Immature natural killer cell (primary cell): ENCODE measurements at places on chromosomes 2 and 18. TPM values are rescaled to one million over a fixed set of nuclear protein-coding genes. Genes with fewer than 3 reads are reported as not detected.

The AQP12B gene
- not detected for polyA plus RNA-seq

The SGPP2 gene
- polyA plus RNA-seq: not detected

DNA sequence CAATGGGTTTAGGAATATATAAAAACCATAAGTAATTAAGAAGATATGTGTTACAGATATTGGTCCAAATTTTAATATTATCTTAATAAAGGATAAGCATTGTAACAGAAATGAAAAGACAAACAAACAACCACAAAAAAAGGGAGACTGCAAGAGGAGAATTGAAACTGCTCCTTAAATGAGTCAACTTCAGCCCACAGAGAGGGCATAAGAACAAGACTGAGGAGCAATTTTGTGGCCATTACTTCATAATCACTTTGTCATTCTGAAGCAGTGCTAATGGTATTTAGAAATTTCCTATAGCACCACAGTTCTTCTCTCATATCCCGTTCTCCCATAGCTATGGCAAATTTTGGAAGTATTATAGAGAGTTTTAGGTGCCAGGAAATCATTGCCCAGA is 193.2 kb upstream of the HNMT start:
- H3K27me3 ChIP-seq: no peaks in the 10 kb centered on the region
- H3K4me3 ChIP-seq: no peak overlapping the region
- no peak for DNase-seq
- no peak overlapping the region for H3K27ac ChIP-seq
- no peaks in the 10 kb centered on the region for H3K4me1 ChIP-seq

DNA sequence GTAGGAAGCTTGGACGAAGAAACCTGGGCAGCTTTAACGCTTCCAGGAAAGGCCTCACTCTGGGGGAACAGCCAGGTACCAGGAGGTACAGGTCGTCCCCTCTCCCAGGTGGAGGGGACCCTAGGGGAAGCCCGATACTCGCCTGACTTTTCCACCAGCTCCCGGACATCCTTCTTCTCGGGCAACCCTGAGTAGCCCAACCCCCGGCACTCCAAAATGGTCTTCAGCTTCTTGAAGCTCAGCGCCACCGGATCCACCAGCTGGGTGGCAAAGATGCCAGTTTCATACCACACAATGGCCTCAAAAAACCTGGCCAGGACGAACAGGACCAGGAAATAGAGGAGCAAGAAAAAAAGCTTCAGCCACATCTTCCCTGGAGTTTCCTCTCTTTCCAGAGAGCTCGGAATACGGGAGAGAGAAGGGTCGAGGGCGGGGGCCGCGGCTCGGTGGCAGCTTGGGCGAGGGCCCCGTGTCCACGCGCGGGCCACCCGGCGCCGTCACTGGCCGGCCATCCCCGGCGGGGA is 1.1 kb downstream of the RNF103 start:
- peaks cover 24% of the 10 kb centered on the region for H3K4me1 ChIP-seq
- peak overlapping the region; percentile 93 for H3K4me3 ChIP-seq
- H3K36me3 ChIP-seq: peaks cover 11% of the 10 kb centered on the region
- H3K27me3 ChIP-seq: peaks cover 17% of the 10 kb centered on the region
- DNase-seq: peak; percentile 23
- peak overlapping the region; percentile 96 for H3K27ac ChIP-seq

The AMER3 gene
- not detected for polyA plus RNA-seq

- peaks cover 14% of the 10 kb centered on the region for H3K4me1 ChIP-seq
- H3K27ac ChIP-seq: no peak overlapping the region
- peaks cover 14% of the 10 kb centered on the region for H3K36me3 ChIP-seq
- no peaks in the 10 kb centered on the region for H3K27me3 ChIP-seq
- DNase-seq: no peak
These were observed 78.3 kb downstream of the STPG4 start for GRCh38 chr2:47076586-47077441.

GRCh38 chr18:63702660-63703059 is at the start of gene SERPINB11:
TSS of gene SERPINB11 (plus strand) at chr18:63702960. CDS start at chr18:63710194, 7,234 bp downstream.
- no peak for DNase-seq
- no peaks in the 10 kb centered on the region for H3K4me1 ChIP-seq
- H3K27ac ChIP-seq: no peak within 1 kb of the TSS
- no peak within 1 kb of the TSS for H3K4me3 ChIP-seq
- H3K27me3 ChIP-seq: peaks cover 3% of the 10 kb centered on the region
- H3K36me3 ChIP-seq: no peaks in the 10 kb centered on the region

GRCh38 chr2:62014102-62014501 is 108.6 kb downstream of the COMMD1 start:
- no peak for DNase-seq
- H3K27me3 ChIP-seq: no peaks in the 10 kb centered on the region
- H3K4me1 ChIP-seq: peaks cover 6% of the 10 kb centered on the region
- no peaks in the 10 kb centered on the region for H3K36me3 ChIP-seq

DNA sequence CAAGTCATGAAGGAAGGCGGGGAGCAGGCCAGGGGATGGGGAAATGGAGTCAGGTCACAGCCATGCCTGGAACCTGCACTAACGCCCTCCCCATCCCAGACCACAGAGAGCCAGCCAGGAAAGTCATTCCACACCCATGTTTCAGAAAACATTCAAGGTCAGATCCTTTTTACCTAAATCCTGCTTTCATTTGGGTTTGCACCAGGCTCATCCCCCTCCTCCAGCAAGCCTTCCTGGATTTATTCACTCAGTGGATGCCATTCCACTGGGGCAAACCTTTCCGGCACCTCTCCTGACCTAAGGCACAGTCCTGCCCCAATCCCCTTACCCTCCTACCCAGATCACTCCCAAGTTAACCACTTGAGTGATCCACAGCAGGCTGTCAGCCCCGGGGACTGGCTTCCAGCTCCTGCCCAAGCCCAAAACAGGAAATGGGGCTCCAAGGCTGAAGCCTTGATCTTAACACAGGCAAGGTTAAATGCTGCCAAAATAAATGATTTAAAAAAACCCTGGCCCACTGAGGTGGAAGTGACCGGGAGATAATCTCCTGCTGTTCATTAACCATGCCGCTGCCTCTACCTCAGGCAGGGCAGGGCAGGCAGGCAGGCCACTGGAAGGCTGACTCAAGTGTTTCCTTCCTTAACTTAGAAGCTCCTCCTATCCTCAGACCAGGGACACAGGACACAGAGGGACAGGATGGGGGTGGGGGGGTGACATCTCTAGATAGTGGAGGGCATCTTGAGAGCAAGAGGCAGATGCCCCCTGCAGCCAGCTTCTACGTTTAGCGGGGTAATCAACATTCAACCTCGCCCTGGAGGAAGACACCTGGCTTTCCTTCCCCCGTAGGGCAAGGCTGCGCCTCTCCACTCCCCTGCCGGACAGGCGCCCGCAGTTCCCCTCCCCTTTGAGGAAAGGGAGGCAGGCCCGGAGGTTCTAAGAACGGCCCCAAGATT is 1.4 kb downstream of the RAB11FIP5 start:
- H3K36me3 ChIP-seq: no peaks in the 10 kb centered on the region
- peak overlapping the region; percentile 86 for H3K4me3 ChIP-seq
- no peak for DNase-seq

The ACADL gene
- not detected for polyA plus RNA-seq

- peaks cover 2% of the 10 kb centered on the region for H3K27me3 ChIP-seq
- no peak for DNase-seq
- peaks cover 2% of the 10 kb centered on the region for H3K4me1 ChIP-seq
- no peaks in the 10 kb centered on the region for H3K36me3 ChIP-seq
These were observed 67.9 kb upstream of the ST3GAL5 start for GRCh38 chr2:85956646-85957039.

The SCYGR4 gene
- not detected for polyA plus RNA-seq

- no peaks in the 10 kb centered on the region for H3K27me3 ChIP-seq
- H3K4me1 ChIP-seq: peaks cover 9% of the 10 kb centered on the region
- no peak overlapping the region for H3K4me3 ChIP-seq
- no peaks in the 10 kb centered on the region for H3K36me3 ChIP-seq
- DNase-seq: peak; percentile 79
These were observed 29.3 kb upstream of the DUSP2 start for GRCh38 chr2:96174251-96175144.

DNA sequence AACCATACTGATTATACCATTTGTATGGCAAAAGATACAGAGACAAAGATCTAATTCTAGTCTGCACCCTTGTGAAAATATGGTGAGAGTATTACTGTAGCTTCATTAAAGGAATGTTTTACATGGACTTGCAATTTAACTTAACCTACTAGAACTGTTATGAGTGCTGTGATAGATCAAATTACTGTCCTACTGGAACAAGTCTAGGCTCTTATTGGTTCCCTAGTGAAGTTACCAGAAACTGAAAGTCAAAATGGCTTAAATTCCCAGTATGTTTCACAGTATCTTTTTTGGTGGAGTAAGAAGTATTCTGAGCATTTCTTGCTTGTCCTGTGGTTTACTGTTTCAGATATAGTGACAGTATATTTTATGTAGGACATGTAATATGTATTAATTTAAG is 3.8 kb upstream of the TBR1 start:
- no peak overlapping the region for H3K4me3 ChIP-seq
- DNase-seq: no peak
- H3K4me1 ChIP-seq: peaks cover 34% of the 10 kb centered on the region
- H3K27ac ChIP-seq: no peak overlapping the region
- H3K27me3 ChIP-seq: peaks cover 18% of the 10 kb centered on the region

- no peaks in the 10 kb centered on the region for H3K4me1 ChIP-seq
- H3K4me3 ChIP-seq: no peak overlapping the region
- peaks cover 3% of the 10 kb centered on the region for H3K27me3 ChIP-seq
- H3K36me3 ChIP-seq: no peaks in the 10 kb centered on the region
These were observed 13.2 kb upstream of the DCDC2C start for GRCh38 chr2:3689998-3690748.

The PLGLB2 gene
- not detected for polyA plus RNA-seq

The NCKAP5 gene
- polyA plus RNA-seq: not detected

The HOXD11 gene
- not detected for polyA plus RNA-seq

DNA sequence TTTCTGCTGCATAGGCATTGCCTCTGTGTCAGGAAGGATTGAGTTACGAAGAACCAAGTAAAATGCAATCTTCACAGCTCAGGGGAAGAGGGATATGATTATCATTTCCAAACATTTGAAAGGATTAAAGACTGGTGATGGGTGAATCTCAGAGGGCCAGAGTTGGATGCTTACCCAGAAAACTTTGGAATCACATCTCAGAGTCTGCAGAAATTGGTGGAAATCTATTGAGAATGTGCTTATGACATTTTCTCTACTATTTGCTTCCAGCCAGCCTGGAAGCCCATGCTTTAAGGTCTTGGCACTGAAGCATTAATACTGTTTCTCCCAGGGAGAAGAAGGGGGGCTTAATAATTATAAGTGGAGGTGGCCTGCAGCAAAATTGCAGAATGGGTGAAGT is 1301.4 kb upstream of the PIK3C3 start:
- H3K27ac ChIP-seq: no peak overlapping the region
- H3K27me3 ChIP-seq: peaks cover 1% of the 10 kb centered on the region
- H3K4me3 ChIP-seq: no peak overlapping the region
- DNase-seq: no peak

DNA sequence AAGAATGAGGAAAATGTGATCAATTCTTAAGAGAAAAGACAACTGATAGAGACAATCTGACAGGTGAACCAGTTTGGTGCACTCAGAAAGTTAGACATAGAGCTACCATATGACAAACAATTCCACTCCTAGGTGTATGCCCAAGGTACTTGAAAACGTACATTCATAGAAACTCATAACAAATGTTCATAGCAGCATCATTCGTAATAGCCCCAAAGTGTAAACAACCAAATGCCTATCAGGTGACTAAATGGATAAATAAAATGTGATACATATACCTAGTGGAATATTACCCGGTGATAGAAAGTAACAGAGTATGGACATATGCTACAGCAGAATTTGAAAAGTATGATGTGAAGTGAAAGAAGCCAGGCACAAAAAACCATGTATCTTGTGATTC is 149.3 kb upstream of the TRIB2 start:
- no peak for DNase-seq
- no peaks in the 10 kb centered on the region for H3K4me1 ChIP-seq
- no peak overlapping the region for H3K27ac ChIP-seq
- no peaks in the 10 kb centered on the region for H3K36me3 ChIP-seq
- H3K27me3 ChIP-seq: peaks cover 2% of the 10 kb centered on the region
- no peak overlapping the region for H3K4me3 ChIP-seq

The LYPD6B gene
- not detected for polyA plus RNA-seq

- DNase-seq: no peak
- H3K27me3 ChIP-seq: no peaks in the 10 kb centered on the region
- H3K4me1 ChIP-seq: no peaks in the 10 kb centered on the region
- H3K27ac ChIP-seq: no peak overlapping the region
- no peak overlapping the region for H3K4me3 ChIP-seq
These were observed 596.8 kb upstream of the GCFC2 start for GRCh38 chr2:76307495-76307894.

The CYP27C1 gene
- not detected for polyA plus RNA-seq

The TMEM163 gene
- polyA plus RNA-seq: 2.8 TPM

- DNase-seq: no peak
- peaks cover under 1% of the 10 kb centered on the region for H3K36me3 ChIP-seq
These were observed 183.4 kb upstream of the FOSL2 start for GRCh38 chr2:28209261-28209691.

GRCh38 chr2:162074928-162075688 is 1.1 kb upstream of the DPP4 start:
- DNase-seq: no peak
- H3K4me1 ChIP-seq: peaks cover 5% of the 10 kb centered on the region
- peak overlapping the region; percentile 84 for H3K4me3 ChIP-seq
- no peaks in the 10 kb centered on the region for H3K36me3 ChIP-seq
- H3K27me3 ChIP-seq: peaks cover 7% of the 10 kb centered on the region

The KRTCAP3 gene
- not detected for polyA plus RNA-seq

- no peak for DNase-seq
- H3K27me3 ChIP-seq: peaks cover 5% of the 10 kb centered on the region
- no peak overlapping the region for H3K27ac ChIP-seq
- no peaks in the 10 kb centered on the region for H3K4me1 ChIP-seq
- no peak overlapping the region for H3K4me3 ChIP-seq
These were observed 37.0 kb downstream of the TPRKB start for GRCh38 chr2:73700131-73700611.

DNA sequence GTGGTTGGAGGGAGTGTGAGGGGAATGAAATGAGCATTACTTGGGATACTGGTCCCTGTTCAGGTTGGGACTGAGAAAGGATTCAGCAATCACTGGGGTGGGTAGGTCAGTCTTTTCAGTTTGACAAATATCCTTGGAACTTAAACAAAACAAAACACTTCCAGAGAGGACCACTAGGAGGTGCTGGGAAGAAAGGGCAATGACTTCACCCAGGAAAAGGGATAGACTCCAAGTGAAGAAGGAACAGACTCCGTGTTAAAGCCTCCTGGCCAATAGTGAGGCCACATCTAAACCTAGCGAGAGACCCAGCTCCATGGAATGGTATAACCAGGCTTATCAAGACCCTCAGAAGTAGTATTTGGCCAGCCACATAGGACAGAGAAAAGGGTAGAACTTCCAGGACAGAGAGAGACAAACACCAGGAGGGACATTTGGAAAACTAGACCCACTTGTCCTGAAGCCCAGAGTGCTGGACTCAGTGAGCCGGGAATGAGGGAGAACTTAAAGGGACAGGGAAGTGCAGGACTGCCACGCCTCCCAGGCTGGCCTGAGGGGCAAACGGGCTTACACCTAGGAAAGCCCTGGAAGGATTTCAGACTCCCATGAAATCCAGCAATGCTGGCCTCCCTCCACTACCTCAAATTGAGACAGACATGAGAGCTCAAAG is 19.6 kb upstream of the KCNG3 start:
- peaks cover 8% of the 10 kb centered on the region for H3K4me1 ChIP-seq
- H3K36me3 ChIP-seq: no peaks in the 10 kb centered on the region
- no peak overlapping the region for H3K27ac ChIP-seq
- H3K27me3 ChIP-seq: peaks cover 5% of the 10 kb centered on the region
- peak; percentile 7 for DNase-seq
